Hematopoietic multipotent progenitor cell treated with erythropoietin and hydrocortisone succinate and interleukin-3 and kit ligand, for 8 days (in vitro differentiated cells): ENCODE measurements at places on chromosomes 1 and 21.
A peak's percentile ranks its signal among the peaks of the same experiment; 100 is the strongest.

GRCh38 chr1:61498342-61498741 lies 226.6 kb downstream of the TM2D1 start:
- no peak for DNase-seq

- DNase-seq, result peak; percentile 89
These were observed 36.8 kb upstream of the MACF1 start for GRCh38 chr1:39167632-39168209.

DNA sequence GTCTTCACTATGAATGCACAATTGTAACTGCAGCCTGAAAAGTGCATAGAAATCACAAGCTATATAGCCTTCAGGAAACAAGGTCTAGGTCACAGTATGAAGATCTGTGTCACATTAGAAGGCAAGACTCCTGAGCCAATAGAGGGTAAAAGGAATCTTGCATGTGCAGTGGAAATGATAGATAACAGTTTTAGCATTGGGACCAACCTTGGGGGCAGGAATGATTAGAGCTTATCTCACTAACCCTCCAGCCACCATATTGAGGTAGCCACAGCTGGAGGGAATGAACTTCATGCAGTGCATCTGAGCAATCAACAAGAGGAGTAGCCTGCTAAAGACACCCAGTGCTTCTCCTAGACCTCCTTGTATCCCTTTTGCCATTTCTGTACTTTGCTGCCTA lies 390.1 kb downstream of the LTN1 start:
- peak; percentile 89 for DNase-seq

DNA sequence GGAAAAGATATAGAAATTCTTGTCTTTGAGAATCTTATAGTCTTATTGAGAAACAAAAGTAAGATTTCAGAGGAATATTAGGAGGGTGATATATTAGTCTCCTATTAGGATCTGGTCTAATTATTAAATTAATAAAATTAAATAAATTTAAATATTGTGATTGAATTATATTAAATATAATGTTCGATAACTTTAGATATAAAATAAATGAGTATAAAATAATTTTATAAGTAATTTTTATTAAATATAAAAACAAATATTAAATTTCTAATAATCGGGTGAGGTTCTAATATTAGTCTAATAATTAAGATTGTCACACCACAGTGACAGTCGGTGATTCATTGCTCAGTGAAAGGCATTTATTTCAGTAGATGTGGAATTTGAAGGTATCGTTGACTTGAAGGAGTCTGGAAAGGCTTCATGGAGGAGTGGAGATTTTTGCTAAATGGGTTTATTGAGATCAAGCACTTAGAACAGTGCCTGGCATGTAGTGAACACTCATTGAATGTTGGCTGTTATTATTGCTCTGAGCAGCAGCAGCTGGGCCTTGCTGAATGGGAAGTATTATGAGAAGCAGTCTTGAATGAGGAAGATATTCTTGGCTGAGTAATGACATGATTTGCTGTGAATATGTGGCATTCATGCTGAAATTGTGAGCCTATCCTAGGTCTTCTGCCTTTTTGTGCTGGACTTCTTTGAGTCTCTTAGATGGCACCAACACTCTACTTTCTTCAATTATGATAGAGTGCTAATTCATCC lies 74.6 kb downstream of the USP25 start:
- DNase-seq, result no peak

GRCh38 chr1:242523719-242524570 lies 552 bp downstream of the PLD5 start:
- peak; percentile 2 for DNase-seq

DNA sequence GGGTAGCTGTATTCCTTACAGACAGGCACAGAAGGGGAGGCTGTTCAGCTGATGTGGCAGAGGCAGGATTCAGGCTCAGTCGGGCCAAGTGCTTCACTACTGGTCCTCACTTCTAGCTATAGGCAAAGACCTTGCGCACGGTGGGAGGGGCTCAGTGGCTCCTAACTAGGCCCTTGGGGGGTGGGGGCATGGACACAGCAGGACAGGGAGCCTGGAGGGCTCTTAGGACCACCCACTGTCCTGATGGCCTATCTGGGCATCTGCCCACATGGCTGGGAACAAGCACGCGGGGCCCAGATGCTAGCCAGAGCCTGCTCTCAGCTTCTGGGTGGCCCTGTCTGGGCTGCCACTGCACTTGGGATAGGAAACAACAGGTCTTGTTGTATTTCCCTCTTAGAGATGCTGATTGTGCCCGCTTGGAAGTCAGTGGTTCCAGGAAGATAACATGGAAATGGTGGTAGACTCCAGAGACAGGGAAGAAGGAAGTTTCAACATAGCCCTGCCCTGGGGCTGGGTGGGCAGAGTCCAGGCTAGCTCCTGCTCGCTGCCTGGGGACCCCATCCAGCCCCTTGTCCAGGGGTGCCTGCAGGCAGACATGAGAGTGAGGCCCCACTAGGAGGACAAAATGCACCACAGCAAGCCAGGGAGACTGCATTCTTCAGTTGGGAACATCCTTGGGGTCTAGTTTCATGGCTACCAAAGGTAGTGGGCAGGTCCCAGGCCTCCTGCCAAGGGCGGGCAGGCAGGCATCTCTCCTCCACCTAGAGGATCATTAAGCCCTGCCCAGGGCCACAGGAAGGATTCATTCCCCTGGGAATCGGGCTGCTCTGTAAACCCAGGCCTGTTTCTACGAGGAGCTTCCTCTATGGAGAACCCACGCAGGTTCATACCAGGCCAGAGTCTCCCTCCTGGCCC lies 102.5 kb downstream of the BCAR3 start:
- no peak for DNase-seq

DNA sequence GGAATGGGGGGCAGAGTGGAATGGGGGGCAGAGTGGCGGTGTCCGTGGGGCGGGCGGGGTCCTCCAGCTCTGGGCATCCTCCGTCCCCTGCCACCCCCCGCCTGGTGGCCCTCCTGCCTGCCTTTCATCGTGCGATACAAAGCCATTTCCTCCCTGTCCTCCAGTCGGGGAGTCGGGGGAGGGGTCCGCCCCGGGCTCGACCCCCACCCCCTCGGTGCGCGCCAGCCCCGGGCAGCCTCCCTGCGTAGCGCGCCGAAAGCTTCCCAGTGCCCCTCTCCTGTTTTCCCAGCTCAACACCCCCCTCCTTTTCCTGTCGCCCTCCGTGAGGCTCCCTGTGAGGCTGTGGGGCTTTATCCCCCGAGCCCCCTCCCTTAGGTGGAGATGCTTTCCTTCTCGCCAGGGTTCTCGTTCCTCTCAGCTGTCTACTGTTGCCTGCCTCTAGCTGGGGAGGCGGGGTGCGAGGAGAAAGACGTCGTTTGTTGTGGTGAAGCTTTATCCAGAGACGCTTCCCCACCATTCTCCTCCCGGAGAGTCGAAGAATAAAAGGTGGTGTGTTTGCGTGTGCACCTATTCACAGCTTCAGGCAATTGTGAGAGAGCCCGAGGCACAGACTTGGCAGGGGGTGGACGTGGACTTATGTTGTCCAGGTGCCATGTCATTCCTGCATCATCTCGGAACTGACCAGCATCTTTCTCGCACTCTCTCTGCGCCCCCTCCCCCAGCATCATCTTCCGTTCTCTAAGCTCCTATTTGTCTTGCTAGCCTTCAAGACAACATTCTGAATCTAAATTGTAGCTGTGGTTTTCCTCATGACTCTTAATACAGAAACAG lies 848 bp downstream of the DNM3 start:
- peak; percentile 9 for DNase-seq

DNA sequence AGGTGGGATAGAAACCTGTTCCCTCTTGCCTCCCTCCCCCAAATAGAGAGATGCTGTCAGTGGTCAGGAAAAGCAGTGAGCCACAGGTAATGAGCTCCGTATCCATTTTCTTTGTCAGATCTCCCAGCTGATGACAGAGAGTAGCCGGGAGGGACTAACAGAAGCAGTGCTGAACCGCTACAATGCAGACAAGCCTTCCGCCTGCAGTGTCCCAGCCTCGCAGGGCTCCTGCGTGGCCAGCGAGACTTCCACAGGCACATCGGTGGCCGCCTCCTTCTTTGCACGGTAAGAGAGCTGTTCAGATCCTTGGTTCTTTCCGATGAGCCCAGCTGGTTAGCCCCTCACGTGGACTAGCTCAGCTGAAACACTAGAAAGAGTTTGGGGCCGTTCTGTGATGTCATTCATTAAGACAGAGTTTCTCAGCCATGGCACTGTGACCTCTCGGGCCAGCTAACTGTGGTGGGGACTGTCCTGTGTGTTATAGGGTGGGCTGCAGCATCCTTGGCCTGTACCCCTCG lies 264.7 kb downstream of the KIF26B start:
- no peak for DNase-seq

- no peak for DNase-seq
These were observed 92.9 kb upstream of the NEGR1 start for GRCh38 chr1:72375226-72375625.

GRCh38 chr1:70140894-70141293 lies 64.5 kb downstream of the LRRC40 start:
- DNase-seq, result no peak

DNA sequence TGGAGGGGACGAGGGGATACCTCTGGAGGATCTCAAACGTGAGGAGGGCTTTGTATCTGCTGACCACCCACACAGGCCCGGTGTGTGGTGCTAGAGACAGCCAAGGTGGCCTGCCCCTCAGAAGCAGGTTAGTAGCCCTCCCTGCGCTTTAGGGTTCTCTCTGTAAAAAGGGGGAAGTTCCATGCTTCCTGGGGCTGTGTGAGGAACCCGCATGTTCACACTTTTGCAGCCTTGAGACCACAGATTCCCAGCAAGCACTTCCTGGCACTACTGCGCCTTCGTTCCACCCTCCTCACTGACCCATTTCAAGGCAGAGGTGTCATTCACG lies 7.9 kb upstream of the GUCA2B start:
- no peak for DNase-seq

- DNase-seq, result peak; percentile 48
These were observed 750 bp downstream of the NECAP2 start for GRCh38 chr1:16441282-16441665.

DNA sequence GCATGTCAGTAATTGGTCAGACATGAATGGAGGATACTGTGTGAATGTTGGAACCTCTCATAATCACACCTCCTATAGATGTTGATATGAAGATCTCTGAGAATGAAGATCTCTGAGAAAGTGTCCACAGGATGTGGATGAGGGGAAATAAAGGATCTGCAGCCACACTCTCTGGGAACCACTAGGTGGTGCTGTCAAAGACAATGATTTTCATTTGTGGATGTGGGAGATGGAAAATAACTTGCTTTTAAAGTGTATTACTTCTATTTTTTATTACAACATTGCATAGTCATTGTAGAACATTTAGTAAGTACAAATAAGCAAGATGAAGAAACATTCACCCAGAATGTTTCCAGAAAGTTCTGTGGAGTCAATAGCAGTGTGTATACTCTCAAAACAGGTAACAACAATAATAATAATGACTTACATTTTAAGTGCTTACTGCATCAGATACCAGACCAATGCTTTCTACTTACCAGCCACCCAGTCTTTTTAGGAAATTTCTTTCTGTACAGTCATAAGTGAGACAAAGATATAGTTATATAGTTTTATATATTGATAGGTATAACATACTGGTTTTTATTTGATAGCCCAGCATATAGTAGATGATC lies 128.2 kb downstream of the ATG4C start:
- DNase-seq, result peak; percentile 25

DNA sequence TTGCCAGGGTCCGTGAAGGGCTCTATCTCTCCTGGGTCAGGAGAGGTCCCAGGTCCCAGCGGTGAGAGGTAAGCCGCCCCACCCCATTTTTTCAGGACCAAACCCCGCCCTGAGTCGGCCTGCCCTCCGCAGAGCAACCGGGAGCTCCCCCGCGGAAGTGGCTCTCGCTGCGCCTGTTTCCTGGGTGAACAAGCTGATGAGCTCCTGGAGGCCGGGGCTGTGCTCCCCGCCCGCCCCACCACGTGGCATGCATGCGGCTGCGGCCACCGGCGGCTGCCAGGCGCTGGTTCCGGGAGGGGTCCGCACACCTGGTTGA lies 32.0 kb downstream of the ZBTB17 start:
- DNase-seq, result no peak

- no peak for DNase-seq
These were observed 104.2 kb upstream of the BARHL2 start for GRCh38 chr1:90821152-90821787.

DNA sequence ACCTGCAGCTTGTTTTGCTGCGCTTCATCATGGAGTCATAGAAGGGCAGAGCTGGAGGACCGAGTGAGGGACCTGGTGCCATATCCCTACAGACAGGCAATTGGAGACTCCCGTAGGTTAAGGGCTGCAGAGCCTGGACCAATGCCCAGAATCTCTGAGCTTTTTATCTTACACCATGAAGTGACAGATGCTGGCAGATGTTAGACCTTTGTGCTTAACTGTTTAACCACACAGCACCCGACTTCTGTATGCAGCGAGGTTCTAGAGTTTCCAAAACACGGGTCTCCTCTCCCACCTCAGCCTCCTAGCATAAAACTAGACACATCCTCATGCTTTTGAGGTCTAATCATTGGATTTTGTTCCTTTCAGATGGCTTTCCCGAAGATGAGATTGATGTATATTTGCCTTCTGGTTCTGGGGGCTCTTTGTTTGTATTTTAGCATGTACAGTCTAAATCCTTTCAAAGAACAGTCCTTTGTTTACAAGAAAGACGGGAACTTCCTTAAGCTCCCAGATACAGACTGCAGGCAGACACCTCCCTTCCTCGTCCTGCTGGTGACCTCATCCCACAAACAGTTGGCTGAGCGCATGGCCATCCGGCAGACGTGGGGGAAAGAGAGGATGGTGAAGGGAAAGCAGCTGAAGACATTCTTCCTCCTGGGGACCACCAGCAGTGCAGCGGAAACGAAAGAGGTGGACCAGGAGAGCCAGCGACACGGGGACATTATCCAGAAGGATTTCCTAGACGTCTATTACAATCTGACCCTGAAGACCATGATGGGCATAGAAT lies 47.6 kb downstream of the B3GALT5 start:
- peak; percentile 69 for DNase-seq

DNA sequence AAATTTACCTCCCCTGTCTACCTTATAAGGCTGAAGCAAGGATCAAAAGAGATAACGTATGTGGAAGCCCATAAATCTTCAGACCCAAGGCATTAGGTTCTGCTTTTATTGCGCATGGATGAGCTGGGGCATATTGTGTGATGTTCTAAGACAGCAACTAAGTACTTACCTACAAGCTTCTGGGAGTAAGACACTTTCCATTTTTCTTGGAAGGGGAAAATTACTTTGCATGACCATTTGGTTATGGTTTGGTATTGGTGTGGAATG lies 21.1 kb downstream of the LMOD1 start:
- no peak for DNase-seq

- DNase-seq, result no peak
These were observed 15.6 kb downstream of the RUNX3 start for GRCh38 chr1:24914226-24915069.

DNA sequence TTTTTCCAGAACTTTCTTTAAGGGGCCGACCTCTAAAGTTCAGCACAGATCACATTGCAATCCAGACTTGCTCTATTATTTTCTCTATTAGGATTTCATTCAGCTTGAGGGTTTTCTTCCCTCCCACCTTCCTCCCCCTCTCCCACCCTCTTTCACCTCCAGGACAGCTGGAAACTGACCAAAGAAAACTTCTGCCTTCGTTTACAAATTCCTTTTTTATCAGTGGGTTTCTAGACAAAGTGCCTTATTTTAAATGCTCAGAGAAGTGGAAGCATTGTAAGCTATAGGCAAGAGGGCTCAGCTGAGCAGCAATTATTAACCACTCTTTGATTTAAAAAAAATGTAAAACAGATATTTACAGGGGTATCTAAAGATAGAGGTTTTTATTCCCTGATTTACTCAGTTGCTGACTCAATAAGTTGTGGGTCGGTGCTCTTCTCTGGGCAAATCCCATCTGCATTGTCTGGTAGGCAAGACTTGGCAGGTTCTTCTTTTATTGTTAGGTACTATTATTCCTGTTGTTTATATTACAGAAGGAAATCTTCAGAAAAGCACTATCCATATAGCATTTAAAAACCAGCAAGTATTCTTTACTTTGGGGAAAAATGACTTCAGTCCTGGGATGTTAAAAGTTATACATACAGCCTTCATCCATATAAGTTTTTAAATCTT lies 277.0 kb upstream of the C1orf105 start:
- no peak for DNase-seq
